ENCODE measurements at places on chromosomes 2 and 18.

DNA sequence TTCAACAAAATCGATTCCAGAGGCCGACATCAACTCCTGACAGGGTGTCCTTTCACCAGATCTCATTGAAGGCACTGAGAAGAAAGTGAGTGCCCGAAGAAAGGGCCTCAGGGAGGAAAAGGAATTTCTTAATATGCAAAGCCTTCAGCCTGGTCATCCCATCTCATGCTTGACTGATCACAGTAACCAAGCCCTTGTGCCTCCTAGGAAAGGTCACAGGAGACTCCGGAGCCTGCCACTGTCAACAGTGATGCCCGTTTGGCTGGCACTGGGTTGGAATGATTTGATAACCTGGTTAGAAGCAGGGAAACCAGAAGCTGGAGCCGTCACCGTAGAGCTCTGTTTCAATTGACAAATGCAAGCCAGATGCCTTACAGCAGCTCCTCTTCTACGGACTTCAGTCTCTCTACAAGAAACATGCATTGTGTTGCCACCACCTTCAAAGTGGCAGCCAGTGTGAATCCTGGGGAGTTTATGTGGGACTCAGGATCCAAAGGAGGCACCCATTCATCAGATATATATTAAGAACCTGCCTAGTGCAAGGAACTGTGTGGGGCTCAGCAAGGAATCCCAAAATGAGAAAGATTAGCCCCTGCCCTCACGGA is 24.6 kb downstream of the COX7A2L start:
- no peak for DNase-seq

- peak; percentile 32 for DNase-seq
Measured at GRCh38 chr2:881204-881918, 69.3 kb upstream of the SNTG2 start.

GRCh38 chr2:84121-84520 is 37.8 kb upstream of the FAM110C start:
- DNase-seq = no peak

DNA sequence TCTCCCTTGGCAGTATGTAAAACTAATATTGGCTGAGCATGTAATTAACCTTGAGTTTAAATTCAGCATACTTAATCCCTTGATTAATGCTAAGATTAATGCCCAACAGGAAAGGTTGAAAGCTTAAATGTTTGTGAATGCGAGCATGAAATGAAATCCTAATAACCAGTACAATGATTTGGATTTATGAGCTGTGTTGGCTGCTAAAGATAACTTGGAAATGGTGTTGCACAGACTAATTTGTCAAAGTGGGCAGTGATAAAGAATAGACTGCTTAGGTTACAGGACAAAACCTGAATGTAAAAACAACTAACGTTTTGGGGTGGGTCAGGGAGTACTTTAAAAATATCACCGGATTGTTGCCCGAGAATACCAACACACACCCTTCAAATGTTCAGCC is 70.6 kb downstream of the MGAT5 start:
- DNase-seq = no peak

GRCh38 chr2:59223742-59224141 is 982.6 kb upstream of the FANCL start:
- no peak for DNase-seq

GRCh38 chr18:62850619-62851306 is 135.4 kb downstream of the PHLPP1 start:
- DNase-seq = no peak

DNA sequence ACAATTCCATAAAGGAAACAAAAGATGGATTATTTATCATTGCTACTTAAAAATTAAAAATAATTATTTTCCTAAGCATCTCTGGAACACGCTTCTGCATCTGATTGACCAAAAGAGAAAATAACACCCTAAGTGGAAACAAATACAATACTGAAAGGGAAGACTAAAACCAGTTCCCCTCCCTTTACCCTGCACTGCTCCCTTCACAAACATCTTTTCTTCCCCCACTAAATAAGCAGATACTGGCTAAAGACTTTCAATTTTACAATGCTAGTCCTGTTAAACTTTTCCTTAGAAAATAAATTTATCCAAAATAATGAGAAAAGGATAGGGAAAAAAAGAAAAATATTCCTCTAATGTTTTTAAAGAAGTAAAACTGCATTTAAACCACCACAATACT is 4.3 kb downstream of the NCKAP1 start:
- no peak for DNase-seq

- no peak for DNase-seq
Measured at GRCh38 chr2:17793803-17794354, 22.4 kb upstream of the MSGN1 start.

GRCh38 chr2:206063635-206064034 is 22.3 kb downstream of the INO80D start:
- DNase-seq = no peak

GRCh38 chr18:48867978-48868377 is 82.8 kb downstream of the SMAD7 start:
- no peak for DNase-seq

DNA sequence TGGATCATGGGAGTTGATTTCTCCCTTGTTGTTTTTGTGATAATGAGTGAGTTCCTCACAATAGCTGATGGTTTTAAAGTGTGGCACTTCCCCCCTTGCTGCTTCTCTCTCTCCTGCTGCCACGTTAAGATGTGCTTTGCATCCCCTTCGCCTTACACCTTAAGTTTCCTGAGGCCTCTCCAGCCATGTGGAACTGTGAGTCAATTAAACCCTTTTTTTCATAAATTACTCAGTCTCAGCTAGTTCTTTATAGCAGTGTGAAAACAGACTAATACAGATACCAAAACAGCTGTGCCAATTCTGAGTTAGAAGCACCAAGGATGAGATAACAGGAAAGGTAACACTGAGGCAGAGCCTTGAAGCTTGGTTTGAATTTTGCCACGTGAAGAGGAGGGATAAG is 44.7 kb downstream of the ITSN2 start:
- no peak for DNase-seq

- no peak for DNase-seq
Measured at GRCh38 chr2:209495855-209496585, 72.2 kb downstream of the MAP2 start.

DNA sequence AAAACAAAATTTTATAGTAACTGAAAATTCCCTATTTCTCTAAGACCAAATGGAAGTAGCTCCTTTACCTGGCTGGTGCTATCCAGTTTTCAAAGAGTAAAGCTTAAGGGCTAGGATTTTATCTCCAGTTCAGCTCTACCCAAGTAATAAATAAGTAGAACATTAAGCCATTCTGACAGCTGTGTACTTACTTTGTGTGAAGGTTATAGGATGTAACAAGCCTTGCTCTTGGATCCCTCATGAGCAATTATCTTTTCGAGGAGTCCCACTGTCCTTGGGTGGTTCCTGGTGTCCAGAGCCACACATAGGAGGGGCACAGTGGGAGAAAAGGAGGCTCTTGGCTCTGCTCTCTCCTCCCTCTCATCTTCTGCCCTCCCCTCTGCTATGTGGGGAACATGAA is 45.5 kb downstream of the KIF5C start:
- no peak for DNase-seq

- DNase-seq = peak; percentile 17
Measured at GRCh38 chr2:73970141-73970803, 14.4 kb upstream of the TET3 start.

DNA sequence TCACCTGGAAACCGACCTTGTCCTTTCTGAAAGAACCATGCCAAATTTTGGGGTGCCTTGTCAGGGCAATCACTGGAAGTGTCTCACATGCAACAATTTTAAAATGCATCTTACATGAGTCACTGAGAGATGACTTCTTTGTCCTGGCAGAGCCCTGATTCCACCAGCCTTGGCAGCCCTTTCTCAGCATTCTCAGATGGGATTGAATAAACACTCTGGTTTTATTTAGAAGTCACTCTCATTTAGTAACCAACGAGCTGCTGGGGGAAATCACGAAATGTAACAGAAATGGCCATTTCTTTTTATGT is 3.8 kb upstream of the ATP8B1 start:
- DNase-seq = no peak

GRCh38 chr2:39243469-39244123 is at the start of gene CDKL4:
CDKL4 (minus strand) TSS chr2:39243970.
- peak; percentile 26 for DNase-seq

GRCh38 chr18:31281437-31281836 is 36.5 kb upstream of the DSG1 start:
- DNase-seq = no peak

- DNase-seq = peak; percentile 46
Measured at GRCh38 chr2:55010149-55010591, 40.1 kb downstream of the RTN4 start.

- peak; percentile 58 for DNase-seq
Measured at GRCh38 chr2:168456521-168457189, 583 bp downstream of the CERS6 start.

DNA sequence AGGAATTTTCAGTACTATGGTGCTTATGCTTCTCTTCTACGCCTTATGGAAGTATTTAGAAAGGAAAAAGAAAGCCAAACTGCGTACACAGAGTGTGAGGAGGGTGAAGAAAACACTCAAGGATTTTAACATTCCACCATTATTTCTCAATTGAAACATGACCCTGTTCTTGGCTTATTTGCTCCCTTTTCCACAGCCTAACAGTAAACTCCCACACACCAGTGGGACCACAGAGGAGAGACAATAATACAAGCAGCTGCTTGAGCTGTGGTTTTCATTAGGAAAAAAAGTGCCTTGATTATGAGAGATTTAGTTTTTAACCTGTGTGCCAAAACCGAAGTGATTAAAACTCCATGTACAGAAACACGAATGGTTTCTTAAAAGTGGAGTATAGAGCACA is 134.3 kb downstream of the MEP1B start:
- no peak for DNase-seq

DNA sequence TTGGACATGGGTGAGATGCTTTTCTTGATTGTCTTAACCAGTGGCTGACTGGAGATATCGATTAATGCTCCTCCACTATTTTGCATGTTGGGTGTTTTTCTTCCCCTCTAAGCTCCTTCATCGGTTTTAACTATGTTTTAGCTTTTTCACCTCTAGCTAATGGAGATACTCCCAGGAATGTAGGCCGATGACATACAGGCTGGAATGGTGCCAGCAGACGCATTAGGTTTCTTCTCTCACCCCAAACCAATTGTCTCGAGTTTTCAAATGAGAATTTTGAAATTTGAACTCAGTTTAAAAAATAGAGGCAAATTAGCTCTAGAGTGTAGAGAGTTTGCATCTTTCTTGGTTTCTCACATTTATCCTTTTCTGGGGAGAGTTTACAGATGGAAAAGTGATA is 247.6 kb downstream of the RPRM start:
- no peak for DNase-seq

DNA sequence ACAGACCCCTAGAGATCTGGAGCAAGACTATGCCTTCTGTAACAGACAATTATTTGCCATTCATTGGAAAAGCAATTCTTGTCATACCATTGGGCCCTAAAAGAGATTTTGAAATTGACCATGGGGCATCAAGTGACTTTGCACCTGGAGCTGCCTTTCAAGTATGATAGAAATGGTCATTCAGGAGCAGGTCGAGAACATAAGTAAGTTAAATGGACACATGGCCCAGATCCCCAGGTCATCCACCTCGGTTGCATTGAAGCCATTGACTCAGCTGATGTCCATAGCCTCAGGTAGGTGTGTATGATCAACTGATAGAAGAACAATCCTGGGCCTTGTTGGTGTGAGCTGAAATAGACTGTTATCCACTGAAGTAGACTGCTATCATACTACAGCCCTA is 19.3 kb downstream of the CHCHD5 start:
- no peak for DNase-seq

- DNase-seq = no peak
Measured at GRCh38 chr2:75454241-75454620, 106.5 kb downstream of the EVA1A start.

DNA sequence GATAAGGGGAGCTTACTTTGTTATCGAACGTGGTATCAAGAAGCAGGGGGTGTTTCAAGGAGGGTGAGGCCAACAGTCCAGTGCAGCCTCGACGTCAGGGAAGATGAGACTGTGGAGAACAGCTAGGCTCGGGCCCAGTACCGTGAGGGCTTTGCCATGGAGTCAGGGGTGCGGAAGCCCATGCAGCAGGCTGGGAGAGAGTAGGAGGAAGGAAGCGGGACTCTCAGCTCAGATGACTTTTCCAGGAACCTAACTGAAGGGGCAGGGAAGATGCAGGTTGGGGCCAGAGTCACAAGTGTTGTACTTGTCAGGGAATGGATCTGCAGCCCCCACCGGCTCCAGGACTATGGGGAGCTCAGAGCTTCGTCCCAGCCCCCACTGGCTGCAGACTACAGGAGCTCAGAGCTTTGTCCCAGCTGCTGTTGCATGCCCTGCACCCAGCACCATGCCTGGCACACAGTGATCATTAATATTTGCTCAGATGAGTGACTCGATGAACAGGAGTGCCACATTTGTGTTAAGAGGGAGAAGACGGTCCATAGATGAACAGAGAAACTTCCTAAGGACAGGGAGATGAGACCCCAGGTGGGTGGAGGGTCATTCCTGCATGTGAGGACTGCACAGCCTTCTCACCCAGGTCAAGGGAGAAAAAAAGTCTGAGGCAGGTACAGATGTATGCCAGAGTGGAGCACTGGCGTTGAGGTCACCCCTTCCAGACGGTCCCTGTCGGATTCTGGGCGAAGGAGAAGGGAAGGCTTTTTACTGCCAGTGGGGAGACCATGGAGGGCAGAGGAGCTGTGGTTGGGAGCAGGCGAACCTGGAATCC is 36.4 kb downstream of the PTGR3 start:
- DNase-seq = no peak

DNA sequence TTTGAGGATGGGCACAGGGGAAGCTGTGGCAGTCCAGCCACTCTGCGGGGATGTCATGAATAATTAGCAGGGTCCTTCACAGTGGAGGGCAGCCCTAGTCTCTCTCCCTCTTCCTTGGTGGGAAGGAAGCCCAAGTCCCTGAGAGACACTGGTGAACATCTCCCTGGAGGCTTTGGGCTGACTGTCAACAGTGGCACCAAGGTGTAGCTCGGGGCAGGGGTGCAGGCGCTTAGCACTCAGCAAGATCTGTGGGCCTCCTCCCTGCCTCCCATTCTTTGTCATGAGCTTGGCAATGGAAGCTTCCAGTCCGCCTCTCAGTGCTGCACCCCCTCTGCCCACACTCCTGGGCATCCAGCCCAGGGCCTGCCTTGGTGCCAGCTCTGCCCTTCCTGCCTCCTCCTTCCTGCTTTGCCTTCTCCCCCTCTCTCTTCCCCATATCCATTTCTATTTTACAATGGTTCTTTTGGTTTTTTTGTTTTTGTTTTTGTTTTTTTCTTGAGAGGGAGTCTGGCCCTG is 59.4 kb downstream of the STEAP3 start:
- no peak for DNase-seq

DNA sequence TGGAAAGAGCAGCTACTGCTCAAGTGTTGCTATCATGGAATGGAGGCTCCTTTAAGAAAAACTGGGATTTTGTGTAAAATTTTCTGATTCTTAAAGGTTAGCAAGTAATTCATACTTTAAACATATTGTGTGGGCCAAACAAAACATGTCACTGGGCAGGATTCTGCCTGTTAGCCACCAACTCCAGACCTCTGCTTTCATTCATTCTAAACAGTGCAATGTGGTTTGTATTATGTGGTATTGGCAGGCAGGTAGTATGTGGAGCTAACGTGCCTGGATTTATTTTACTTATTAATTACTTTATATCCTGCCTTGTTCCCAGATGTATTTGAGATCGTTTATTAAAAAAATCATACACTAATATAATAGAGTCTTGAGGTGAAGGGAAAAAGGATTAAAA is 1521.3 kb upstream of the ACVR2A start:
- no peak for DNase-seq

- DNase-seq = no peak
Measured at GRCh38 chr2:218262631-218263586, 2.1 kb downstream of the GPBAR1 start.

All from activated CD8-positive, alpha-beta T cell treated with anti-CD3 and anti-CD28 coated beads for 36 hours (primary cell).